ENCODE measurements at places on chromosomes 6 and 20. TPM values are rescaled to one million over a fixed set of nuclear protein-coding genes. Genes with fewer than 3 reads are reported as not detected.
A peak's percentile ranks its signal among the peaks of the same experiment; 100 is the strongest.

CLVS2 gene
- total RNA-seq, result 0.13 TPM

GRCh38 chr6:126721581-126722160 lies 381.8 kb downstream of the CENPW start:
- H3K36me3 ChIP-seq, result no peaks in the 10 kb centered on the region
- H3K4me3 ChIP-seq, result no peak overlapping the region
- no peaks in the 10 kb centered on the region for H3K27me3 ChIP-seq
- H3K27ac ChIP-seq, result no peak overlapping the region
- no peaks in the 10 kb centered on the region for H3K4me1 ChIP-seq

SLC22A7 gene
- not detected for total RNA-seq

TUBB1 gene
- 1.9 TPM for total RNA-seq

LCA5 gene
- 2.2 TPM for total RNA-seq

DNA sequence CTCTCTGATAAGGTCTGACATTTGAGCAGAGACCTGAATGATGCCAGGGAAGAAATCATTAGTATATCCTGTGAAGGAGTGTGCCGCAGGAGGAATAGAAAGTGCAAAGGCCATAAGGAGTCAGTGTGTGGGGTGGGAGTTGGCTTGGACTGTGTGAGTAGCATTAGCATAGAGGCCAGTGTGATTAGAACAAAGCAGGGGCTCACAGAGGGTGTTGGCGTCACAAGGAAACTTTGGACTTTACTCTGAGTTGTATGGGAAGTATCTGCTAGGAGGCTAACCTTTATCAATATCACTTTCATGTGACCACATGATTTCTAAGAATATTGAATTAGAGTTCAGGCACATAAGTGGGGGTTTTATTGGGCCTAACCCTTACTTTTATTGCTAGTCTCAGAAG lies 12.1 kb downstream of the TMEM200A start:
- no peak overlapping the region for H3K4me3 ChIP-seq
- H3K4me1 ChIP-seq, result no peaks in the 10 kb centered on the region
- H3K27ac ChIP-seq, result no peak overlapping the region
- DNase-seq, result no peak
- no peaks in the 10 kb centered on the region for H3K27me3 ChIP-seq
- H3K36me3 ChIP-seq, result no peaks in the 10 kb centered on the region

DNA sequence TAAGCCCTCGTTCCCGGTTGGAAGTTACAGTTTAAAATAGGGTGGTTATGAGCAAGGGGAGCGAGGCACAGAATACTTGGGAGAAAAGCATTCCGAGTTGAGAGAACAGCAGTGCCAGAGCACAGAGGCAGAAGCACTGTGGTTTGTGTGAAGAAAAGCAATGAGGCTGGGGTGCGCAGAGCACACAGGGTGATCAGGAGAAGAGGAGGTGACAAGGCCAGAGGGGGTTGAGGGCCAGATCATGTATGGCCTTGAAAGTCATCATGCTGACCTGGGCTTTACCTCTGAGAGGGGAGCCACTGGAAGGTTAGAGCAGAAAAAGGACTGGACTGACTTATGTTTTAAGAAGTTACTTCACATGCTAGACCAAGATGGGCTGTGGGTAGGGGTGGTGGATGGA lies 3.5 kb upstream of the BTN3A2 start:
- no peaks in the 10 kb centered on the region for H3K36me3 ChIP-seq
- no peak for DNase-seq
- peaks cover 21% of the 10 kb centered on the region for H3K4me1 ChIP-seq
- H3K27ac ChIP-seq, result no peak overlapping the region

- no peak for DNase-seq
- H3K4me1 ChIP-seq, result no peaks in the 10 kb centered on the region
- no peaks in the 10 kb centered on the region for H3K36me3 ChIP-seq
- no peak overlapping the region for H3K4me3 ChIP-seq
Observed at GRCh38 chr6:81465859-81466258, 286.6 kb downstream of the TENT5A start.

- H3K36me3 ChIP-seq, result no peaks in the 10 kb centered on the region
- no peaks in the 10 kb centered on the region for H3K27me3 ChIP-seq
- H3K4me3 ChIP-seq, result no peak overlapping the region
- DNase-seq, result peak; percentile 49
- no peak overlapping the region for H3K27ac ChIP-seq
Observed at GRCh38 chr6:137927777-137928218, 60.7 kb downstream of the TNFAIP3 start.

SMAP1 gene
- 19.6 TPM for total RNA-seq

CTAGE9 gene
- not detected for total RNA-seq

Data from K562 (cell line).